ENCODE measurements at places on chromosomes 12 and 14.
A peak's percentile ranks its signal among the peaks of the same experiment; 100 is the strongest.

DNA sequence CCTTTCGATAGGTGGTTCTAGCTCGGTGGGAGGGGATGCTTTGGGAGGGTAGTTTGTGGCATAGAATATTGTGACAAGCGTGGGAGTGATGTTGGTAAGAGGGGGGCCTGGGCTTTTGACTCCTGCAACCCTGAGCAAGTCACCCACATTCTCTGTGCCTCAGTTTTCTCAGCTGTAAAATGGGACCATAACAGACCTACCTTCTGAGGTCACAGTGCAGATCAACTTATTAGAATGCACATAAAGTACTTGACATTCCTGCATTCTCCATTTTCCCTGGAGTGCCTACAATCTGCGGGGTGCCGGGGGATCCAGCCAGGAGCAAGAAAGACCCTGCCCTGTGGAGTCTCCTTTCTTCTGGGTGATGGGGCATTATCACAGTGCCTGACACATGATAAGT is 63.2 kb downstream of the SLC24A4 start:
- DNase-seq = no peak

DNA sequence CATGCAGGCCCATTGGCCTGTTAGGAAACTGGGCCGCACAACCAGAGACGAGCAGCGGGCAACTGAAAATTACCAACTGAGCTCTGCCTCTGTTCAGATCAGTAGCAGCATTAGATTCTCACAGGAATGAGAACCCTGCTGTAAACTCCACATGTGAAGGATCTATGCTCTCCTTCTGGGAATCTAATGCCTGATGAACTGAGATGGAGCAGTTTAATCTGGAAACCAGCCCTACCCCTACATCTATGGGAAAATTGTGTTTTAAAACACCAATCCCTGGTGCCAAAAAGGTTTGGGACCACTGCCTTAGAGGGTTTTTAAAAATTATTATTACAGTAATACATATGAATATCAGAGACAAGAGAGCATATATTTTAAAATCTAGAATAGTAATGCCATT is 1144.5 kb downstream of the FSCB start:
- DNase-seq = no peak

DNA sequence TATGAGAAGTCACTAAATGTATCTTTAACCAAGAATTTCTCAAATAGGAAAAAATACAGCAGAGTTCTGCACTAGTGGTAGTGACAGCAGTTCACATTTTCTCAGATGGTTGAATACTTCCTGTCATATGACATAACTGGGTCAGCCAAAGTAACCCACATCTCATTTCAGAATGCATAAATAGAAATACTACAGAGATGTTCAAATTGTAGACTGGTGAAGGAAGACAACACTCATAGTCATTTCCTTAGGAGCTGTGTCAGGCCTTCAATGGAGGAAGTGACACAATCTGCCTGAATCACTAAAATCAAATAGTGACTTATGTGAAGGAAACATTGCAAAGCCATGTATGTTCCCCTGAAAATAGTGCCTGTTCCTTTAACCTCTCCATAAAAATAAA is 32.4 kb downstream of the FERMT2 start:
- DNase-seq = no peak

DNA sequence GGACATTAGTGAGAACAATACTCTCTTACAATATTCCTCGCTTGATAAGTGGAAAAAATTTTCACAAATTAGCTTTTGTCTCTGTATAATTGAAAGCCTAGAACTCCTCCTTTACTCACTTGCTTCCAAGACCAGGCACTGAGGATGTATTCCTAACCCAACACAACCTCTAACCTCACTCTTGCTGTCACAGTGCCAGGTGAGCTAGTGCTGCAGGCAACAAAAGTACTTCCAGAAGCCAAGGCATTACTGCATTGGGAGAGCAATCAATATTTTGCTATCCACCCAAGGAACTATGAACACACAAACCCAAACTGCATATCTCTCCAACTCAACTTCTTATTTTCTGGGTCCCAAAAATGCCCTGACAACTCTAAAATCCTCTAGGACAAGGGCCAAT is 1081.0 kb downstream of the VRK1 start:
- no peak for DNase-seq

DNA sequence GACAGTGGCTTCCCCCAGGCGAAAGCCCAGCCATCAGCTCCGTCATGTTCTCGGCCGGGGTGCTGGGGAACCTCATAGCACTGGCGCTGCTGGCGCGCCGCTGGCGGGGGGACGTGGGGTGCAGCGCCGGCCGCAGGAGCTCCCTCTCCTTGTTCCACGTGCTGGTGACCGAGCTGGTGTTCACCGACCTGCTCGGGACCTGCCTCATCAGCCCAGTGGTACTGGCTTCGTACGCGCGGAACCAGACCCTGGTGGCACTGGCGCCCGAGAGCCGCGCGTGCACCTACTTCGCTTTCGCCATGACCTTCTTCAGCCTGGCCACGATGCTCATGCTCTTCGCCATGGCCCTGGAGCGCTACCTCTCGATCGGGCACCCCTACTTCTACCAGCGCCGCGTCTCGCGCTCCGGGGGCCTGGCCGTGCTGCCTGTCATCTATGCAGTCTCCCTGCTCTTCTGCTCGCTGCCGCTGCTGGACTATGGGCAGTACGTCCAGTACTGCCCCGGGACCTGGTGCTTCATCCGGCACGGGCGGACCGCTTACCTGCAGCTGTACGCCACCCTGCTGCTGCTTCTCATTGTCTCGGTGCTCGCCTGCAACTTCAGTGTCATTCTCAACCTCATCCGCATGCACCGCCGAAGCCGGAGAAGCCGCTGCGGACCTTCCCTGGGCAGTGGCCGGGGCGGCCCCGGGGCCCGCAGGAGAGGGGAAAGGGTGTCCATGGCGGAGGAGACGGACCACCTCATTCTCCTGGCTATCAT is 663 bp downstream of the PTGER2 start:
- peak; percentile 30 for DNase-seq

DNA sequence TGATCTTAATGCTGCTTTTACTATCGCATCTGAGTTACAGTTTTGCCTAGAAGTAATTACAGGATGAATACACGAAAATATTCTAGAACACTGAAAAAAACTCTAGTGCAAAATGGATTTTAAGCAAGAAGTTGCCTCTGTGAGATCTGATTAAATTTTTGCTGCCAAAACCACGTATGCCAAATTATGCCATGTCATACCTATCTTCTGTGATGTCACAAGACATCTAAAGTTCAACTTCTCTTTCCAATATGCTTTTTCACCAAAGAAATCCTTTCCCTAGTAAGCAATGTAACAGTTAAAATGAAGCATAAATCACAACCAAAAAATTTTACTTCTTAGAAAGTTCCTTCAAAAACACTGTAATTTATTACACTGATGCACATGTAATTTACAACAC is 39.6 kb downstream of the HECTD4 start:
- DNase-seq = no peak

GRCh38 chr12:98439471-98439951 is 75.9 kb upstream of the TMPO start:
- DNase-seq = no peak
